ENCODE measurements at places on chromosomes 5 and 9. TPM values are rescaled to one million over a fixed set of nuclear protein-coding genes. Genes with fewer than 3 reads are reported as not detected.
A peak's percentile ranks its signal among the peaks of the same experiment; 100 is the strongest.

Gene TSSK1B
- total RNA-seq, result not detected

Gene CER1
- total RNA-seq, result not detected

Gene STARD4
- total RNA-seq, result 2.9 TPM

Gene GLRA1
- total RNA-seq, result not detected

Gene DAP
- total RNA-seq, result 18.7 TPM

Gene CENPK
- total RNA-seq, result 2.0 TPM

DNA sequence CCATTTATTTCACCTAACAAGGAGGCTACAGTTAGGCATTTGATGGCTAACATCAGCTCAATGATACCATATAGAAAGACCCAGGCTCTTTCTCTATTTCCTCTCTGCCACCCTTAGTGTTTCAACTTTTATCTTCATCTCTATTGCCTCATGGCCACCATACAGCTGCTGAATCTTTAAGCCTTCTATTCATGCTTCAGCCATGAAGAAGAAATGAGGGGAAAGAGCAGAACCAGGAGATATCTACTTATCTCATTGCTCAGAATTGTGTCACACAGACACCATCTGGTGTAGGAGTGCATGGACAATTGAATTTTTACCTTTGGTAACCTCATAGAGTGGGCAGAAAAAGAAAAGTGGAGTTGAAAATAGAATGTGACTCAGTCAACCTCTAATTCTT is 6.7 kb downstream of the GAPT start:
- no peak for DNase-seq

GRCh38 chr9:64015136-64015535 is 1269.9 kb downstream of the FOXD4L5 start:
- no peak for DNase-seq

DNA sequence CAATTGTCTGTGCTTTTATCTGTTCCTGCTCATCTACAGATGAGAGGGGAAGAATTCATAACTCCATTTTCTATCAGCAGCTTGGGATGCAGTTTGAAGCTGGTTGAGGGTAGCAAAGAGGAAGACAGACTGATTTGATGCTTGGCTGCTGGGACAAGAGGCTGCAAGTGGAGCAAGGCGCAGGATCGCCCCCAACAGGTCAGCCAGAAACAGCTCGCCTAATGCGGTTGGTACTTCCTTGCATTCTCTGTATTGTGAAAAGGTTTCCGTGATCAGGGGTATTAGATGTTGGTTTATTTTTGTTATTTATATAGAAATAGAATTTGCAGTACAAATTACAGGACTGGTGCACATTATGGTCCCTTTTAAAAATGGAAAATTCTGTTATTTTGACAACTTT is 40.6 kb downstream of the ZNF883 start:
- no peak for DNase-seq

- no peak for DNase-seq
These were observed 373.0 kb upstream of the CCNH start for GRCh38 chr5:87785554-87786335.

- no peak for DNase-seq
These were observed 35.8 kb downstream of the C7 start for GRCh38 chr5:40945111-40945510.

DNA sequence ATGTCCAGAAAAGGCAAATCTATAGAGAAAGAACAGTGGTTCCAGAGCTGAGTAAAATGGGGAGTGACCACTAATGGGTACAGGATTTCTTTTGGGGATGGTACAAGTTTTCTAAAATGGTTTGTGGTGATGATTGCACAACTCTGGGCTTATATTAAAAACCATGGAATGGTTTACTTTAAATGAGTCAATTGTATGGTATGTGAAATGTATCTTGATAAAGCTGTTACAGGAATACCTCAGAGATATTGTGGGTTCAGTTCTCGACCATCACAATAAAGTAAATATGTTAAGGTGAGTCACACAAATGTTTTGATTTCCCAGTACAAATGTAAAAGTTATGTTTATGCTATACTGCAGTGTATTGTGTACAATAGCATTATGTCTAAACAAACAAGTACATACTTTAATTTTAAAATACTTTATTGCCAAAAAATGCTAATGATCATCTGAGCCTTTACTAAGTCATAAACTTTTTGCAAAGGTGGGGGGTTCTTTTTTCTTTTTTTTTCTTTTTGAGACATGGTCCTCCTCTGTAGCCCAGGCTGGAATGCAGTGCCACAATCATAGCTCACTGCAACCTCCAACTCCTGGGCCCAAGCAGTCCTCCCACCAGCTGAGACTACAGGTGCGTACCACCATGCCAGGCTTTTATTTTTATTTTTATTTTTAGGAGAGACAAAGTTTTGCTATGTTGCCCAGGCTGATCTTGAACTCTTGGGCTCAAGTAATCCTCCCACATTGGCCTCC is 65.9 kb downstream of the SHOC1 start:
- DNase-seq, result no peak

- DNase-seq, result no peak
These were observed 181.1 kb downstream of the PDZD2 start for GRCh38 chr5:31819926-31820516.

- DNase-seq, result peak; percentile 90
These were observed 10.2 kb downstream of the HAND1 start for GRCh38 chr5:154467655-154468354.

- no peak for DNase-seq
These were observed 533.0 kb downstream of the BNC2 start for GRCh38 chr9:16337322-16338029.

DNA sequence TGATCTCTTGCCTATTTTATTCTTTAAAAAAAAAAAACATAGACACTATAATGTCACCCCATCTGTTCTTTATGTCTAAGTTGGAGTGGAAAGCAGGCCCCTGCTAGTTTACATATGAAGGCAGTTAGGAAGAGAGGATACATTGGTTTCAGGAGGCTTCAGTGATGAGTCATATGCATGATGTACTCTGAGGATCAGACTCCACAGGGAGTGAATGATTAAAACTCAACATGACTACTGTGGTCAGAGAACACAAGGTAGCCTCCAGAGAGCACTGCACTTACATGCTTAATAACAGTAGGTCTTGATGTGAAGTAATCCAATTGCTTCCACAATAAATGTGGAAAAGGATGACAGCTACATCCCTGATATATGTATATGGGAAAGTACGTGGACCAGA is 22.7 kb upstream of the FSTL4 start:
- DNase-seq, result no peak

DNA sequence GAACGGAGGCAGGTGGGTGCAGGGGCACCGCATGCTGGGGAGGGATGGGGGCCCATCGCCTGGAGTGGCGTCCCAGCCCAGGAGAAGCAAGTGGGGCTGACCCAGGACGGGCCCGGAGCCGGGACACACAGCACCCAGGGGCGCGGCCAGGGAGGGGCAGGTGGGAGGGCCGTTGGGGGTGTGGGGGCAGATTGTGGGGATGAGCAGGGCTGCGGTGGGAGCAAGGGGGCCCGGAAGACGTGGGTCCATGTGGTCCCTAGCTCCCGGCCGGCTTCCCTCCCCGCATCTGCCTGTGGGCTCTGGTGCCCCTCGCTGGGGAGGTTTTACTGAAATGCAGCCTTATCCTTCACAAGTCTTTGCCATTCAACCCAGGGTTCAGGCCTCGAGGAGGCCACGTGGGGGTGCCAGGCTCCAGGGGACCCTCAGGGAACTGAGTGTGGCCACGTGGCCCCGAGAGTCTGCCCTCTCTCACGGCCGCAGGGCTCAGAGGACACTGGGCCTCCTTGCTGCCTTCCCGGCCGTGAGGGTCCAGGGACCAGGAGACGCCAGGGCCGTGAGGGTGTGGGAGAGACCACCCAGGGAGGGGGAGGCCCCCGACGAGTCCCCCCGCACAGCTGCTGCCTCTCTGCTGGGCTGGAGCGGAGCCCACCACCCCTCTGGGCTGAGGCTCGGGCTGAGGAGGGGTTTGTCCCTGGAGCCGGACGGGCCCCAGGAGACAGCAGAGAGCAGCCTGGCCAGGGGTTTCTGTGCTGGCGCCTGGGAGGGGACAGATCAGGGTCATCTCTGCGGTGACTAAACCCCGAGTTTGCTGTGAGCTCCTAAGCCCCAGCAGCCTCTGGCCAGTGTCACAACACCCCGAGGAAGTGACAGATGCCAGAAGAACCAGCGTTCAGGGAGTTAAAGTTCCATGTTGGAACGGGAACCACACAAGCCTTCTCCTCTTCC is 35.2 kb downstream of the SLC9A3 start:
- DNase-seq, result no peak

- DNase-seq, result no peak
These were observed 147.3 kb downstream of the ACTL7B start for GRCh38 chr9:108708448-108708847.

DNA sequence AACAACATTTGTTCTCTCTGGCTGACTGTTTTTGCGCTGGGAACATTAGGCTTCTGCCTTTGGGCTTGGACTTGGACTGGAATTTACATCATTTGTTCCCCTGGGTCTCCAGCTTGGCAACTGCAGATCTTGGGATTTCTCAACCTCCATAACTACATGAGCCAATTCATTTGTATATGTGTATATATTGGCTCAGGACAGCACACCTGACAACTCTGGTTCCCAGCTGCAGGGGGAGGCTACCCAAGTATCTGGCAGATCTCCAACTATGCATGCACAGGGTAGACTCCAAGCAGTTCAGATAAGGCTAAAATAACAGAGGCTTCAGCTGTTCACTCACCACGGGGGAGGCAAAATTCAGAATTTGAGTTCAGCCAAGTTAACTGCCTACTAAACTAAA is 31.6 kb upstream of the F2RL1 start:
- no peak for DNase-seq

DNA sequence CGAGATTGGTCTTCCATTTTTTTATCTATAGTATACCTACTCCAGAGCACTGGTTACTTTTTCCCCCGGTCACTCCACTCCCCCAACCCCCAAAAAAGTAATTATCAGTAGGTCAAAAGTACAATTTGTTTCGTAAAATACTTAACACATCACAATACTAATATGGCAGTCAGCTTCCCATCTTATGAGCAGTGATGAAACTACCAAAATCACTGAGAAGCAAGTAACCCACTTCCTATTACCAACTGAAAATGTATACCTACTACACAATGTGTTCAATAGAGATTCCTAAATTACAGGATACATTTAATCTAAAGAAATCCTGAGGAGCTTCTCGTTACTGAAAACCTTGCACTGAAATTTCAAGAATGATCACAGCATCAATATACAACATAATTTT is 1.9 kb downstream of the CERT1 start:
- no peak for DNase-seq

DNA sequence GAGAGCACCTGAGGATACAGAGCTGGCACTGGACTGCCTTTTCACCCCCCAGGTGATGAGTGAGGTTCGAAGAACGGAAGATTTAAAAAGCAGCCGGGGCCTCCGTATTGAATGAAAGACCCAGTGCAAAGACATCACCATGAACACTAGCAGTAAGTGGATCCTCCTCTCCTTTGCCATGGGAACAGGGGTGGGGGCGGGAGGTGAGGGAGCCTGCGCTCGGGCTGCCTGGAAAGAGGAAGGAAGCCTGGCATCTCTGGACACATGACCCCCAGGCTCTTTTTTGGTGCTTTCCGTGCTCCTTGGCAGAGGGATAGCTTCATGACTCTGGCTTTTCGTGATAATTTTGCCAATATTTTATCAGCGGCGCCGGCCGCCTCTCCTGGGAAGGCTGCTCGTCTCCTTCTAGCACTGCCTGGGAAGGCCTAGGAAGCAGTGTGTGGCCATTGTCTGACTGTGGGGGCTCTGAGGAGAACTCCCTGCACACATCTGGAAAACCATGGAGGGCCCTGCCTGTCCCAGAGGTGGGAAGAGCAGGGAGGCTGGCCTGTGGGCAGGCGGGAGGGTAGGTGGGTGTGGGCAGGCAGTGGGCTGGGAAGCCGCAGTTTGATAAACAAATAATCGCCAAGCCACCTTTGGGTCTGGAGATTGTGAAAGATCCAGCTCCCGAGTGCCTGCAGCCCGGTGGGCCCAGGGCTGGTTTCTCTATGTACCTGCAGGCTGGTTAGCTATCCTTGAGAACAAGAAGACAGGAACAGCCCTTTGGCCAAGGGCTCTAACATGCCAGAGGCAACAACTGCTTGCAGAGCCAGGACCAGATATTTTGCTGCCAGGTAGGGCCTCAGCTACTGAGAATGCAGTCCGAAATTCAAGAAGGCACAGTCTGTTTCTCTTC is 911 bp downstream of the ABLIM3 start:
- DNase-seq, result no peak

DNA sequence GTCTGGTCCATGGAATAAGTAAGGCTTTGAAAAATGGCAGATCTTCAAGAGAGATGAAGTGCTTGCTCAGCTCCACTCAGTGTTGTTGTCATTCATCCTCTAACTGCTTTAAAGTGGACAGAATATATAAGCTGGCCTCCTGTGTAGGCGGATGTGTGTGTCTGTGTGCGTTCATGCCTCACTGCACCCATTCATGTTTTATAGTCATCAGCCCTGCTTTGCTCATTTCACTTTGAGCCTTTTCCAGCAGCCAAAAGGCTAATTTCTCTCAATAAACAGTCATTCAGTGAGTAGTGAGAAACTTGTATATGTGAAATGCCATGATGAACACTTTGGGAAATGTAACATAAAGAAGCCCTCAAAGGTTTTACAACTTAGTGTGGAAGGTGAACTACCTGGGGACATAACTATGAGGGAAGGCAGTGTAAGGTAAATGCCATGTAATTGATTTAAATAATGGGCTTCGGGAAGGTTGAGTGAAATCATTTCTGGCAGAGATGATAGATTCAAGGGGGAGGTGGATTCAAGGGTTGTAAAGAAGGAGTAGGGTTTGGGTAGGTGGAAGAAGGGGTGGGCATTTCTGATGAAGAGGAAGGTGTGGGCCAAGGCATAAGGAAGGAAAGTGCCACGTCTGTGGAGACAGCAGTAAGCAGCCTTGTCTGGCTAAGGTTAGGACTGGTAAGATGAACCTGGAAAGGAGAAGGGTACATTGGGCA is 15.7 kb downstream of the TTC23L start:
- no peak for DNase-seq

DNA sequence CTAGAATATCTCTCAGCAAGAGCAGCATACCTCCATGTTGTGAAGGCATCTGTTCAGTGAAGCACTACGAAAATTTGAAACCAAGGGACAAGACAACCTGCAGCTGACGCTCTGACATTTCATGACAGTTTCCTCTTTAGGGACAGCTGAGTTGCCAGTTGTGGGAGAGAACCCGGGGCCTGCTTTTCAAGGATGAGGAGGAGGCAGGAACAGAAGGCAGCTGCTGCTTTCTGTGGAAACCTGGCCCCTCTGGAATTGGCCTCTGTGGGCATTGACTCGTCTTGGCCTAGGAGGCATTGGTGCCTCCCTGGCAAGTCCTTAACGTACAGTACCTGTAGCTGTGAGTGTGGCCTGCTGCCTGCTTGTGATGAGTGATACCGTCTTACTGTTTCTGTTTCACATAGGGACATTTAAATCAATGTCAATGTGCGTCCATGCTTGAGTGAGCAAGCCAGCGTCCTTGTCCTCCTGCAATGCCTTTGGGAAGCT is 21.6 kb downstream of the SLC46A2 start:
- DNase-seq, result no peak

- peak; percentile 79 for DNase-seq
These were observed 521 bp upstream of the PTGS1 start for GRCh38 chr9:122370303-122370702.

DNA sequence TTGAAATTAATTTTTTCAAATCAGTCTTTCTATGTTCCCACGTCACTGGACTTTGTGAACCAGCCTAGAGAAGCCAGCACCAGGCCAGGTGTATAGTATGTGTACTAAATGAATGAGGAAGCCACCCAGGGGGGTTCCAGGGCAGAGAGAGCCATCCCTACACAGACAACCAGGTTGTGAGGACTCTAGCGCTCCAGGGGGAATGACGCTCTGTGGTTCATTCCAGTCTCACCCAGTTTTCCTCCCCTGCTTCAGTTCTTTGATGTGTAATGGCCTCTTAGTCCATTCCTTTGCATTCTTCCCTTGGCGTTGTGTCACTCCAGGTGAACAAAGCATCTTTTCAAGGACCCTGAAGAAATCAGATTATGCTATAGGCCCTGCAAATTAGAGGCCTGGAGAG is 330.6 kb downstream of the NSG2 start:
- DNase-seq, result no peak
